ENCODE measurements at places on chromosomes 4 and X.

DNA sequence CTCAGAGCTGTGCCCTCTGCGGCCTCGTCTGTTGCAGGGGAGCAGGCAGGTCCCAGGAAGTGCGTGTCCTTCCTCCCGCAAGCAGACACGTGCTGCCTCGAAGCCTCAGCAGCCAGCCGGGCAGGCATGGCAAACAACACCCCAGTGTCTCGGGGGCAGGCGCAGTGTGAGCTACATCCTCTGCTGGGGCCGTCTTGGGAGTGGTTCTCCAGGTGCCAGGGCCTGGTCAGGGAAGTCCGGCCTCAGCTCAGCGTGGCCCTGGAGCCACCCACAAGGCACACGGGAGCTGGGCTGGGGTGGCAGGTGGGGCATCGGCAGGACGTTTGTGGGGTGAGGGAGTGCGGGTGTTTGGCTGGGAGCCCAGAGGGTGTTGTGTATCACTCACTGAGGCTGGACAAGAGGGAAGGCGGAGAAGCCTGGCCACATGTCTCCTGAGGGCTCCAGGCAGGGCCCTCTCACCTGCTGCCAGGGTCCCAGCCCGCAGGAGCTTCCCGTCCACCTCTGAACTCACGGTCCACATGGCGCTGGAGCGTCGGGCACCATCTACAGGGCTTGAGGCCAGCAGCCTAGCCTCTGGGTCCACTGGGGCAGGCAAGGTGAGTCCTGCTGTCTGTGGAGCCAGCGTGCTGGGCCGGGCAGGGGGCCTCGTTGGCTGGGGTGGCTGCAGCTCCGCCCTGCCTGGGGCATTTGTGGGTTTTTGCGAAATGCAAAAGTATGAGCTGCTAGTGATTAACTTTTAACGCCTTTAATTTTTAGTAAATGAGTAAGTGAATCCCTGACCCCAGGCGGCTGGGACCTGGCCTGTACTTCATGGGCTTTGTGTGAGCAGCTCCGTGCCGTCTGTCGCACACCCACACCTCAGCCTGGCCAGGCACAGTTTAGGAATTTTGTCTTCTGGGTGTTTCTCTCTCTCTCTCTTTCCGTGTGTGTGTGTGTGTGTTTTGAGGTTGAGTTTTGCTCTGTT, 17.3 kb upstream of the UVSSA start:
- DNase-seq, result no peak
- peaks cover 37% of the 10 kb centered on the region for H3K36me3 ChIP-seq
- H3K27ac ChIP-seq, result no peak overlapping the region
- H3K27me3 ChIP-seq, result no peaks in the 10 kb centered on the region
- no peak overlapping the region for H3K4me3 ChIP-seq
- peaks cover 5% of the 10 kb centered on the region for H3K4me1 ChIP-seq

DNA sequence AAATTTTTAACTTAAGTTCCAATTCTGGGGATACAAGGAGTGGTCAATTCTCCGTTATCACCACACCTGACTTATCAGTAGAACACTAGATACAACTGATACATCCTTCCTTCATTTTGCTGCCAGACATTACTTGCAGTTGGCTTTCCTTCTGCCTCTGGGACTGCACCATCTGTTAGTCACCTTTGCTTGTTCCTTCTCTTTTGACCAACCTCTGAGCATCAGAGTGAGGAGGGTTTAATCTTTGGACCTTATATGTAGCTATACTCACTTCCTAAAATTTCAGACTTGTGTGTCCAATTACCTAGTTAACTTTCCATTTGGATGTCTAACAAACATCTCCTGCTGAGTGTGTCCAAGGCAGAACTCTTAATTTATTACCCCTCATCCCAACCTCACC, 330.7 kb downstream of the PTTG2 start:
- H3K27me3 ChIP-seq, result no peaks in the 10 kb centered on the region
- no peaks in the 10 kb centered on the region for H3K36me3 ChIP-seq
- no peak for DNase-seq
- no peak overlapping the region for H3K27ac ChIP-seq
- no peak overlapping the region for H3K4me3 ChIP-seq

GRCh38 chr4:94038195-94038594, 169.5 kb upstream of the SMARCAD1 start:
- DNase-seq, result no peak
- no peaks in the 10 kb centered on the region for H3K36me3 ChIP-seq
- H3K4me1 ChIP-seq, result no peaks in the 10 kb centered on the region
- H3K27ac ChIP-seq, result no peak overlapping the region
- no peak overlapping the region for H3K4me3 ChIP-seq
- no peaks in the 10 kb centered on the region for H3K27me3 ChIP-seq

- no peaks in the 10 kb centered on the region for H3K27me3 ChIP-seq
- H3K4me3 ChIP-seq, result peak within 1 kb of the TSS; percentile 78
- peak within 1 kb of the TSS; percentile 34 for H3K27ac ChIP-seq
- H3K4me1 ChIP-seq, result no peaks in the 10 kb centered on the region
- H3K36me3 ChIP-seq, result no peaks in the 10 kb centered on the region
These were observed at the start of gene SMIM10 for GRCh38 chrX:134990801-134991481. Gene SMIM10 (plus strand): TSS chrX:134990991. CDS start chrX:134991096, 105 bp downstream.

DNA sequence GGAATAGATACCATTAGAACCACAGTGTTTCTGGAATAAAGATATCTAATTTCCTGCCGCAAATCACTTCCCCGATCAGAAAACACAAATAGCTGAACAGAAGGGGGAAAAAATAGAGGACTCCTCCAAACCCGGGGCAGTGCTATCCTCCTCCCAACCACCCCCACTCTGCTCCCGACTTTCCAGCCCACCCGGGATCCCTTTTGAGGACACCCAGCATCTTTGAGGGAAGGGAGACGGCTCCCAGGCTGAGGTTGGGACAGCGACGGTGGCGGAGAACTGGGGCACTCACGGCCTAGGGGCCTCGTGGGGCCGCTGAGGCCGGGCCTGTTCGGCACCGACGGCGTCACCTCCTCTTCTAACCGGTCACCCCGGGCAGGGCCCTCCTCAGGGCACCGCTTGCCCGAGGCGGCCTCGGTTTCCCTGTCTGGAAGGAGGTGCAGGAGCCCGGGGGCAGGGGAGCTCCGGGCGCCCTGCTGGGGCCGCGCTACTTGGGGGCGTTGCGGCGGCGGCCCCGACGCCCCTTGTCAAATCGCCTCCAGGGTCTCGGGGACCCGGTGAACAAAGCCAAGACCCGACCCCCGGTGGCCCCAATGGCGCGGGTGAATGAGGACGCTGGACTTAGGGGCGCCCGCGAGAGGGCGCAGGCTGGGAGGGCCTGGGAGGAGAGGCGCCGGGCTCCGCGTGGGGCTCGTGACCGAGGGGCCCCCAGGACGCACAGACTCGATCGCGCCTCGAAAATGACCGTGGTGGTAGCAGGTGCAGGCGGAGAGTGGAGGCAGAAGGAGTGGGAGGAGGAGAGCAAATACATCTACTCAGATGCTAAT, 6.9 kb upstream of the ARX start:
- no peak for DNase-seq
- peaks cover 1% of the 10 kb centered on the region for H3K4me1 ChIP-seq
- no peak overlapping the region for H3K4me3 ChIP-seq

GRCh38 chrX:129115104-129115503, 408.2 kb downstream of the SMARCA1 start:
- H3K27ac ChIP-seq, result no peak overlapping the region
- no peak overlapping the region for H3K4me3 ChIP-seq
- DNase-seq, result no peak
- H3K27me3 ChIP-seq, result no peaks in the 10 kb centered on the region
- no peaks in the 10 kb centered on the region for H3K4me1 ChIP-seq

DNA sequence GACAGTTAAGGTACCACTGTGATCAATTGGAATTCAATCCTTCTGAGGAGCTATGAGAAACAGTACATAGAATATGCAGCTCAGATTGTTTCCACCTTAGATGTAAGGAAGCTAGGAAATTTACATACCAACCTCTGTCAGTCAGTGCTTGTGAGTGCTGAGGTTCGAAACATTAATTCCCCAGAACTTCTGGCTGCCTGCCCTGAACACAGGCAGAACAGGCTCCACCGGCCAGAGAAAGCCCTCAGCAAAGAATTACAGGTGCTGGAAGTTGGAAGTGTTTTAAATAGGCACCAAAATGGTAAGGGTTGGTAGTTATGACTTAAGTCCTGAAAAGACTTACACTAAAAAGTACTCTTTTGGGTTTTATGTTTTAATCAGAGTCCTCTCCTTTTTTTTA, 651.8 kb downstream of the C4orf33 start:
- no peaks in the 10 kb centered on the region for H3K36me3 ChIP-seq
- no peak overlapping the region for H3K27ac ChIP-seq
- DNase-seq, result no peak
- H3K27me3 ChIP-seq, result no peaks in the 10 kb centered on the region

- DNase-seq, result no peak
- H3K4me1 ChIP-seq, result no peaks in the 10 kb centered on the region
- no peak overlapping the region for H3K4me3 ChIP-seq
- H3K27me3 ChIP-seq, result no peaks in the 10 kb centered on the region
- H3K36me3 ChIP-seq, result no peaks in the 10 kb centered on the region
These were observed 47.2 kb downstream of the RAB33B start for GRCh38 chr4:139501117-139501516.

- no peak for DNase-seq
- no peaks in the 10 kb centered on the region for H3K27me3 ChIP-seq
- no peak overlapping the region for H3K27ac ChIP-seq
- no peak overlapping the region for H3K4me3 ChIP-seq
These were observed 227.1 kb downstream of the SH2D1A start for GRCh38 chrX:124573468-124573867.

DNA sequence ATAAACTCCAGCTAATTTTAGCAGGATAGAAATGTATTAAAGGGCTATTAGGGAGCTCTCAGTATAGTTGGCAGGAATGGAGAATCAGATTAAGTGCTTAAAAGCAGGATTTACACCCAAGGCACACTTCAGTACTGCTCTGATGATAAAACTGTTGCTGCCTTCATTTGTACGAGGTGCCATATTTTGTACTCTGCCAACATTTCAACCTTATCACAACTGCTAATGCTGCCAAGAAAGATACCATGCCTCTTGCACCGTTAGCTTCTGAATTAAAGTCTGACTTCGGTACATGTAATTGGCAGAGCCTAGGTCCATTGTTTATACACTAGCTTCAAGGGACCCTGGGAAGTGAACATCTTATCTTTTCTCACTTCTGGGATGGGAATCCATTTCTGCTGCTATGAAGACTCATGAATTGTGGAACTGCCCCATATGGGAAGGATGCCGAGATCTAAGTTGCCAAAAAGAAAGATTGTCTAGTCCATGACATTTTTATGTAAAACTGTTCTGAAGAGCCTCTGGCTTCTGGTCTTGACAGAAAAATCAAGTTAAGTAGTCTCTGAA, 624.0 kb upstream of the IGFBP7 start:
- H3K27ac ChIP-seq, result no peak overlapping the region
- no peaks in the 10 kb centered on the region for H3K4me1 ChIP-seq
- no peaks in the 10 kb centered on the region for H3K27me3 ChIP-seq
- no peak for DNase-seq

- no peaks in the 10 kb centered on the region for H3K36me3 ChIP-seq
- H3K27me3 ChIP-seq, result no peaks in the 10 kb centered on the region
- no peak for DNase-seq
- no peaks in the 10 kb centered on the region for H3K4me1 ChIP-seq
- no peak overlapping the region for H3K27ac ChIP-seq
These were observed 486.6 kb upstream of the PCDH10 start for GRCh38 chr4:132662456-132662855.

- no peak overlapping the region for H3K27ac ChIP-seq
- H3K4me1 ChIP-seq, result no peaks in the 10 kb centered on the region
- no peaks in the 10 kb centered on the region for H3K36me3 ChIP-seq
- DNase-seq, result no peak
- H3K4me3 ChIP-seq, result no peak overlapping the region
These were observed 1733.3 kb upstream of the IGFBP7 start for GRCh38 chr4:58843455-58843854.

GRCh38 chrX:109840585-109840984, 107.5 kb upstream of the ACSL4 start:
- no peaks in the 10 kb centered on the region for H3K36me3 ChIP-seq
- peaks cover 6% of the 10 kb centered on the region for H3K4me1 ChIP-seq
- peak overlapping the region; percentile 64 for H3K27ac ChIP-seq
- H3K4me3 ChIP-seq, result peak overlapping the region; percentile 22

GRCh38 chr4:88130544-88131305, 27.7 kb downstream of the ABCG2 start:
- H3K27ac ChIP-seq, result no peak overlapping the region
- no peaks in the 10 kb centered on the region for H3K4me1 ChIP-seq
- no peaks in the 10 kb centered on the region for H3K27me3 ChIP-seq
- no peaks in the 10 kb centered on the region for H3K36me3 ChIP-seq
- no peak for DNase-seq

DNA sequence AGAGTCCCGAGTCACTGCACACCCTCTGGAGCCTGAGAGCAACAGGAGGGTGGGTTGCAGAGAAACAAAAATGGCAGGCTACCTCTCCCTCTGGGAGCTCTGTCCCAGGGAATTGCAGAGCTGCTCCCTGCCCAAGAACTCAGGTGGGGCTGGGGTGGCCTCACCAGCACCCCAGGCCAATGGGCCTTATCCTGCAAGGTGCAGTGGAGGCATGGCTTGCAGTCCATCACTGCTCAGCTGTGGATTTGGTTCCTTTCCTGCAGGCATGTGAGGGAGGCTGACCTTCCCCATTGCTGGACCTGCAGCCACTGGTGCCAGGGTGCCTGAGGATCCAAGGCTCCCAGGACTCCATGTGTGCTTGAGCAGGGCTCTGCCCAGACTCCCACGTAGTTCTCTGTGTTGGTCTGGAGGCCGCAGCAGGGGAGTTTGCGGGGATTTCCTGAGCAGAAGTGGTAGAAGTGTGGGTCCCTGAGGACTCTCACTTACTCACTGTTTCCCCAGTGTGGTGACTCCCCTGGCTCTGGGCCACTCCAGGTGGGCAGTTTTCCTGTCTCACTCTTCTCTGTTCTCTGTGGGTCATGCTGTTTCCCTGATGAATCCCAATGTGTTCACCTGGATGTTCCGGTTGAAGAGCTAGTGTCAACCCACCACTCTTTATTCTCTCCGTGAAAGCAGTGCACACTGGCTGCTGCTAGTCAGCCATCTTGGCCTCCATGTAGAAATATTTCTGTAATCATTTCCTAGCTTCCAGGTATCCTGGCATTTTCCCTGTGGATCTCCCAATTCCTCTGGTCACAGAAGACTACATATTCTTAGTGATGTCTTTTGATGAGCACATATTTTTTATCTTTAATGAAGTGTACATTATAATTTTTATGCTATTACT, 82.3 kb downstream of the ARHGAP24 start:
- H3K4me1 ChIP-seq, result no peaks in the 10 kb centered on the region
- H3K27me3 ChIP-seq, result no peaks in the 10 kb centered on the region
- H3K27ac ChIP-seq, result no peak overlapping the region
- no peak for DNase-seq
- H3K36me3 ChIP-seq, result no peaks in the 10 kb centered on the region
